ENCODE measurements at places on chromosomes 6 and 20.
A peak's percentile ranks its signal among the peaks of the same experiment; 100 is the strongest.

- peak; percentile 15 for DNase-seq
Measured at GRCh38 chr6:72554761-72555221, 67.1 kb upstream of the KCNQ5 start.

DNA sequence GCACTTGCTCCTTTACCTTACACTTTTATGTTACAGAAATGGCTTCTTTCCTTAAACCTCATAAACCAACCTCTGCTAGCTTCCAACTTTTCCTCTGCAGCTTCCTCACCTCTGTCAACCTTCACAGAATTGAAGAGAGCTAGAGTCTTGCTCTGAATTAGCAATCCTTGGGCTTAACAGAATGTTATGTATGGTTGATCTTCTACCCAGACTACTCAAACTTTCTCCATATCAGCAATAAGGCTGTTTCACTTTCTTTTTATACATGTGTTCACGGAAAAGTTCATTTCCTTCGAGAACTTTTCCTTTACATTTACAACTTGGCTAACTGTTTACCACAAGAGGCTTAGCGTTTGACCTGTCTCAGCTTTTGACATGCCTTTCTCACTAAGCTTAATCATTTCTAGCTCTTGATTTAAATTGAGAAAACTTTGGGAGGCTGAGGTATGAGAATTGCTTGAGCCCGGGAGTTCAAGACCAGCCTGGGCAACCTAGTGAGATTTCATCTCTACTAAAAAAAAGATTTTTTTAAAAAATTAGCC, 207.3 kb downstream of the BMP7 start:
- DNase-seq, result no peak

DNA sequence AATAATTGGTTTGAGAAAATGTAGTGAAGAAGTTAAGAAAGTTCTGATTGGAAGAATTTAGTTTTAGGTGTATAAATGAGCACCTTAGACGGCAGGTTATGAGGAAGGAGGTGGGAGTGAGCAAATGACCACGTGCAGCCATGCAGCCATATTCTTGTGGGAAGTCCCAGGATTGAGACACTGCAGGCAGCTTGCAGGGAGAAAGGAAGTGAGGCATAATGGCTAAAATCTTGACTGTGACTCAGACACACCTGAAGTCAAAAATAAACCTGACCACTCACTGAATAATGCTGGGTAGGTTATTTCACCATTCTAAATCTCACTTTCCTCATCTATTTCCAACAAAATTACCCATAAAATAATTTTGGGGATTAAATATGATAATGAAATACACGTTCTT, 16.6 kb downstream of the DSE start:
- peak; percentile 47 for DNase-seq

DNA sequence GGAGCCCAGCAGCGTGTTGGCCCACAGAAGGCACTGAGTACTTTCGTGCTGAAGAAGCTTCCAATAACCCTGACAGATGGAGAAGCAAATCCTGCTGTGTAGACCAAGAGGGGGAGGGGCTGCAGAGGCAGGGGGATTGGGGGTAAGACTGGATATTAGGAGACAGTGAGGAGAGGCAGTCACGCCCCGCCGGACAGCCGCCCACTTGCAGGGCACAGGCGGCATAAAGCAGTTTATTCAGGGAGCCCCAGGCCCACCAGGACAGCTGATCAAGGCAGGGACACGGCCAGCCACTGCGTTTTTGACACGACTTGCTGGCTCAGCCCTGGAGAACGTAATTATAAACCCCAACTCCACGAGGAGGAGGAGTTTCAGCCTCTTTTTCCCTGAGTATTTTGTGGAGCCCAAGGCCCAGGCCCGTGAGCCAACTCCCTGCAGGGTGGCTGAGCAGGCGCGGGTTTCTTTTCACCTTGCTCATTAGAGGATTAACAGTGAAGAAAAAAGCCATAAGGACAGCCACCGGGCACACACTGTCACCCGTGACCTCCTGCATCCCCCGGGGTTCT, 177.9 kb downstream of the TFAP2C start:
- no peak for DNase-seq

DNA sequence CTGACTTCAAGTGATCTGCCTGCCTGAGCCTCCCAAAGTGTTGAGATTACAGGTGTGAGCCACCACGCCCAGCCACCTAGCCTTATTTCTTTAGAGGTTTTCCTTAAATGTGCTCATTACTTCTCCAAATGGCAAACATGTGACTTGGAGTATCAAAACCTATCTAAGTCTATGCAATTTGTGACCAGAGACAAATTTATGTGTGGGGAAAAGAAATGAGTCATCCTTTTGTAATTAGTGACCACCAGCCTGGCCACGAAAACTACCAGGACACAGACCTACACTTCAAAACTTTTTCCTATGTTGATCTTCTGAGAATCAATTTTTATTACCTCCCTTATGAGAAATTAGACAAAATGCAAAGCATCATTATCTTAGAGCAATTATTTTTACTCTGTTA, 64.6 kb upstream of the OGFRL1 start:
- no peak for DNase-seq

GRCh38 chr20:32957459-32957858, 46.8 kb downstream of the SUN5 start:
- DNase-seq, result no peak

DNA sequence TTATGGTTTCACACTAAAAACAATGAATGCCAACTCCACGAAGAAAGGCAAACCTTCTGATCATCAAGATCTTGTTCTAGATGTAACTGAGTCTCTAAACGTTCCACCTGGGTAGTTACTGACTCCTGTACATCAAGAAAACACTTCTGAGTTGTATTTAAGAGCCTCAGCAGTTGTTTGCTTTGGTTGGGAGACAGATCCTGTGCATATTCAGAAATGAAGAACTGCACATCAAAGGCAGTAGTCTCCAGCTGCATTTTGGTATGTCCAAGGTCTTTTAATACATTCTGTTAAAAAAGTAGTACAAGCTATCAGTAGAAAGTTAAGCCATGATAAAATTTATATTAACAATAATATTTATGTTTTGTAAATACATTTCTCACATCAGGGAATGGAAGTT, 41.3 kb downstream of the DST start:
- DNase-seq, result no peak

DNA sequence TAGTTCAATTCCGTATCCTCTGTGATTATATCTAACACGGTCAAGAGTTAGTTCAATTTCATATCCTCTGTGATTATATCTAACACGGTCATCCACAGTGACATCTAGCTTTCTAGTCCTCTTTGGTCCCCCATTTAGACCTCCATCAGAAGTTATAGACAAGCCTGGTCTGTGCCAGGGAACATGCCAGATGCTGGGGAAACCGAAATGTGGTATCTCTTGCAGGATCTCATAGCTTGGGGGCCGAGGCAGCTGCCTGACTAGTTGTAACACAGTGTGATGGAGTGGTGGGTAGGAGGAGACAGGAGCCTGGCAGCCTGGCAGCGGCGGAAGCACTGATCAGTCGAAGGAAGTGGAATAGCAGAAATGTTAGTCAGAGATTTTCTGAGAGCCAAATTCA, 13.8 kb upstream of the SMOC2 start:
- no peak for DNase-seq

DNA sequence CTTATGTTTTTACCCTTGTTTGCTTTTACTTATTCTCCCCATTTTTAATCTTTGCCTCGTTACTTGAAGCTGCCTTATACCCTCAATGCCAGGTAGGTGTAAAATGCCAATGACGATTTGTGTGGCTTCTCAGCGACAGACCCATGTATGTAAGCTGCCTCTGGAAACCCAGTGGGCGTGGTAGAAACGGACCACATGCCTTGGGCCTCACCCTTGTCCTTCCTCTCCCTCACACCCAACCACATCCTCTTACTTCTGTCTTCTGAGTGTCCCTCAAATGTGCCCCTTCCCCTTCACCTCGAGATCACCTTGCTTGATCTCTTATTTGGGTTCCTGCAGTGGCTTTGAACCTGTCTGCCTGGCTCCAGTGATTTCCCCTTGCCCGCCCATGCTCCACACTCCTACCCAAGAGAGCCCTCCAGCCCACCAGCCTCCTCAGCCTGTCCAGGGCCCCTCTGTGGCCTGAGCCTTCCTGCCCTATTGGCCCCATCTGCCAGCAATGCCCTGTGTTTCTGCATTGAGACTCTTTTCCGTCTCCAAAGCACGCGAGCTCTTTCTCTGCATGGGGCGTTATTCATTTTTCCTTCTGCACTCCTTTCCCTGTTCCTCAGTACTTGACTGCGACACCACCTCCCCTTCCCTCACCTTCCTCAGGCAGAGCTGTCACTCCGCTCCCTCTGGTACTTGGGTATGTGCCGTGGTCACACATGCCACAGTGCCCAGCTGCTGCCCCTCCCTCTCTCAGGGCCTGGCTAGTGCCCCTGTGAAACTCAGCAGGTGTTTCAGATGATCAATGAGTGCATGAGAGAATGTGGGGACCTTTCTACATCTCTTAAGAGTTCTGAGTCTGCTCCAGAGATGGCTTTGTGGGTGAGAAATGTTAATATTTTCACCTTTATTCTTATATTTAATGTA, 115.4 kb downstream of the SLX4IP start:
- no peak for DNase-seq

DNA sequence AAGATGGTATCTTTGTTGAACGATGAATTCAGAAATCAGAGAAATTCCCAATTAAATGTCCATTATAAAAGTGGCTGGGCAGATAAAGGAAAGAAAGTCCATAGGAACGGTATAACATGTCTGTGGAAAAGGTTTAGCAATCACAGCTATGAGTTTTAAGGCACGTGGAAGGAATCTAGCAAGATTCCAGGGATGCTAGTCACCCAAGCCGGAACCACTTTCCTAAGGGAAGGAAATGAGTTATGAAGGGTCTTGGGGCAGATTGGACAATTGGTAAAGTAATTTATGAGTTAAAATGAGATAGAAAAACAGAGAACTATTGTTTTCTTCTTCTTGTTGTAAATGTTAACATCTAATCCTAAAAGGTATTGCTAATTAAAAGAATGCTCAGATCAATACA, 384.8 kb downstream of the ADGRB3 start:
- no peak for DNase-seq

DNA sequence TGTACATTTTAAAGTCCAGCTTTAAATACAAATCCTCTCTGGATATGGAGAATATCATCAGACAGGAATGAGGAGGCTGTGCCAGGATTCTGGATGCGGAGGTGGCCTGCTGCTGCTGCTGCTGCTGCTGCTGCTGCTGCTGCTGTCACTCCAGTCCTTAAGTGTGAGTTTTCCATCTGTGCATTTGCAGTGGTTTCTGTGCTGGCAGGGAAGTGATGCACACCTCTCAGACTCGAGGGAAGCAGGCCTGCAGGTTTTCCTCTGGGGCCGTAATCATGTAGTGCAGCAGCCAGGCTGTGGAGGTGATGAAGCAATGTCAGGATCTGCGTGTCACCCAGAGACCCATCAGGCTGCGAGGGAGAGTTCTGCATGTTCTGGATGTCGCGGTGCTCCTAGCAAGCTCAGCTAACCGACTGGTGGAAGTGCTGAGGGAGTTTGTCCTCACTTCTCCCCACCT, 32.0 kb downstream of the CFAP61 start:
- DNase-seq, result no peak

- DNase-seq, result no peak
Measured at GRCh38 chr6:100258752-100259151, 206.0 kb downstream of the SIM1 start.

GRCh38 chr20:53030061-53030460, 57.9 kb downstream of the TSHZ2 start:
- no peak for DNase-seq

DNA sequence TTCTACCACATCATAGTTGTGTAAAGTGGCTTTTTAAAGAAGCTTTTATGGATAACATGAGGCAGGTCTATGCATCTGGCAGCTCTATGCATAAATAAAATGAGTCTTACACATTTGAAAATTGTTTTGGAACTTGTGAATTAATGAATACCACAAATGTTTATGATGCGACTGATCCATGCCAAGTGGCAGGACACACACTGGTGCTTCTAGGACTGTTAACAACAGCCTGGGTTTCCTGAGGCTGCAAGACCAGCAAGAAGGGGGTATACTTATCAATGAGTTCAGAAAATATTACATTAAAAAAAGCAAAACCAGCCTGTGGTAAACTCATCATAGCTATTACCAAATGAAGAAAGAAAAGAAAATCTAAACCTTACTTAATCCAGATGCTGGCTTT, 212.9 kb upstream of the PDE10A start:
- DNase-seq, result no peak

DNA sequence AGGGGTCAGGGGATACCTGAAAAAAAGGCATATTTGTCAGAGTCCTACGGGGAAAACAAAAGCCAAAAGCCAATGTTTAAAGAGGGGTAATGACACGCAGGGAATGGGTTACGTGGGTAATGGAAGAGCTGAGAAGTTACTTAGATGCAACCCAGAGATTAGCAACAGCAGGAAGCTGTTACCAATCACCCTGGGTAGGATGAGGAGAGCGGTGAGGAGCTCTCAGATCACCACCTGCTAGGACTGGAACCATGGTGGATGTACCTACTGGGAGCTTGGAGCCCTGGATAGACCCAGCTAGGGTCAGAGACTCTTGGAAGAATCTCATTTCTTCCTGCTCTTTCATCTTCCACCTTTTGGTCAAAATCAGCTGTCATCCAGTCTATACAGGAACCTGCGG, 51.2 kb upstream of the RNF24 start:
- DNase-seq, result no peak

- DNase-seq, result no peak
Measured at GRCh38 chr20:54282625-54283024, 74.7 kb downstream of the PFDN4 start.

DNA sequence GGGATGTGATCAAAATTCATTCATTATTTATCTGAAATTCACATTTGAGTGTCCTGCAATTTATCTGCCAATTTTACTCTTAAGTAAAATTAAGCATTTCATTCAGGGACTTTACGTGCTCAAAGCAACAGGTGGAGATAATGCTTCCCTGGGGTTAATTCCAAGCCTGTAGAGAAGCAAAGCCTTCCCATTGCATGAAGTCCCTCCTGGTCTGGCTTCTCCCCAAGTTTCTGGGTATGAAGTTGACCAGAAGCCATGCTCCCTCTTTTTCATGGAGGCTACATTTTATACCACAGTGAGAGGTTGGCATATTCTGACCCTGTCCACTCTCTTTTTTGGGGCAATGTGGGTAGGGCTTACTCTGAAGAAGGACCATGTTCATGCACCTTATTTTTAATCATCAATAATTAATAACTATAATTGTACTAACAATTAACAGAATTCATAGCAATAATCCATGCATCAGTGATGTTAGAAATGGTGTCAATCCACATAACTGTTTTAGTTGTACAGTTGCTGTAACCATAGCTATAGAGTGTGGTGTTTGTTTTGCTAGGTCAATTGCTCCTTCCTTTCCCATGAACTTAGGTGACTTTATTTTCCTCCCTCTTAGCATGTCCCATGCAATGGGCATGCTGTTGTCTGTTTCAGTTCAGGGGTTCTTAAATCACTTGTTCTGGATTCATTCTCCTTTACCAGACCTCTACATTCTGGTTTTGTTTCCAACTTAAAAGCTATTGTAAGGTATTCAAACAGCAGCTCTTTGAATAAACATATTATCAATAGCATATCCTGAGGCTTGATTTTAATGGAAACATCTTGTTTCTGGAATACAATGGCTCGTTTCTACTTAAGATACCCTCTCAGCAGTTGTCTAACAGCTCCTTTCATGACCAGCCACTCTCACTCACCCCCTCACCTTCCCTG, 1.5 kb downstream of the LAMA4 start:
- peak; percentile 61 for DNase-seq
